Left ventricle myocardium superior (tissue), 1 donor: ENCODE measurements at places on chromosomes 6 and 20.

GRCh38 chr20:19673575-19673974 is 84.5 kb upstream of the RIN2 start:
- no peak for DNase-seq

DNA sequence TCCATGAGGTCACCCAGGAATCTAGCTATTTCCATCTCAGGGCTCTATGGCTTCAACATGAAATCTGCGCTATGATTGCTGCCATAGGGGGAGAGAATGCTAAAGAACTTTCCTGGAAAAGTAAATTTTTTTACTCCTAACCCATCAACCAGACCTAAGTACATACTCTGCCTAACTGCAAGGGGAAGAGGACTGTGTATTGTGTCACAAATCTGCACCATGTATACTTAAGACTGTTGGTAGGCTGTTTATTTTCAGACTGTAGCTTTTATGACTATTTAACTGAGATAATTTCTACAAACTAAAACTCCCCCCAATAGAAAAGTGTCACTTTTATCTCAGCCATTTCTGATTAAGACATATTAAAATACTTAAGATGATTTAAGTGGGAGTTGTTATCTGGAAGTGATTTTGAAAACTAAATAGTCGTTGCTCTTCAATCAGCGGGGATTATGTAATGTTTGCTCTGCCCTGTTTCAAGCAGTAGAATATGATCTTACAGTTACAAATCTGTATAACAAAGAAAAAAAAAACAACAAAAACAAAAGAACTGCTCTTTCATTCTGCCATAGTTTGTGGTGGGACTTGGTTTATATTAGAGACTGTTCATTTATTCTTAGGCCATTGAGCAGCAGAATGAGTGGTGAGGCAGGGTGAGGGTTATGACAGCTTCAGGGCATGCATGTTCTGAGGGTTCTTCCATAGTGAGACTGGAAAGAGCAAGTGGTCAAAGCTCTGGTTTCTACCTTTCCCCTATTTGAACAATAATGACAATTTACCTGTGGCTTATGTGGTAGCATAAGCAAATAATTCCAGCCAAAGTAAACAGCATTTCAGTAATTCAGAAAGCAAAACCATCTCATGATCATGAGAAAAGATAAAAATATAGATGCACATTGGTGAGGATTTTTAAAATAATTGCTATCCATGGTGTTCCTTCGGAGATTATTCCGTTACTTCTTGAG is 126.3 kb upstream of the CEP162 start:
- no peak for DNase-seq

GRCh38 chr6:117574198-117574597 is 28.1 kb downstream of the GOPC start:
- DNase-seq: no peak

- DNase-seq: no peak
Observed at GRCh38 chr20:39799366-39799965, 837.3 kb downstream of the DHX35 start.

DNA sequence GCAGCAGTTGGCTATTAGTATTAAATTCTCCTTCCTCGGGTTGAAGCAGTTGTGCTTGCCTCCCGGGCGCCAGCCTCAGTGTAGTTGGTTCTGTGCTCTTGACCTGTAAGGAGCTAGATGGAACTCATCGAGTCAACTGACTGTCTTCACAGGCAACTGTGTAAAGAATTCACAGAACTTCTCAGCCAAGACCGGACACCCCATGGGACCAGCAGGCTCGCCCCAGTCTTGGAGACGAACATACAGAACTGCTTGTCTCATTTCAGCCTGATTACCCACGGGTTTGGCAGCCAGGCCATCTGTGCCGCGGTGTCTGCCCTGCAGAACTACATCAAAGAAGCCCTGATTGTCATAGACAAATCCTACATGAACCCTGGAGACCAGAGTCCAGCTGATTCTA is 8.5 kb downstream of the TFAP2C start:
- no peak for DNase-seq

- no peak for DNase-seq
Observed at GRCh38 chr20:9093218-9093957, 24.5 kb downstream of the PLCB4 start.

- no peak for DNase-seq
Observed at GRCh38 chr6:142008781-142009180, 123.9 kb upstream of the GJE1 start.

- peak; percentile 78 for DNase-seq
Observed at GRCh38 chr6:42452171-42453030, 675 bp upstream of the TRERF1 start.

GRCh38 chr6:2168480-2168879 is 76.9 kb downstream of the GMDS start:
- no peak for DNase-seq

DNA sequence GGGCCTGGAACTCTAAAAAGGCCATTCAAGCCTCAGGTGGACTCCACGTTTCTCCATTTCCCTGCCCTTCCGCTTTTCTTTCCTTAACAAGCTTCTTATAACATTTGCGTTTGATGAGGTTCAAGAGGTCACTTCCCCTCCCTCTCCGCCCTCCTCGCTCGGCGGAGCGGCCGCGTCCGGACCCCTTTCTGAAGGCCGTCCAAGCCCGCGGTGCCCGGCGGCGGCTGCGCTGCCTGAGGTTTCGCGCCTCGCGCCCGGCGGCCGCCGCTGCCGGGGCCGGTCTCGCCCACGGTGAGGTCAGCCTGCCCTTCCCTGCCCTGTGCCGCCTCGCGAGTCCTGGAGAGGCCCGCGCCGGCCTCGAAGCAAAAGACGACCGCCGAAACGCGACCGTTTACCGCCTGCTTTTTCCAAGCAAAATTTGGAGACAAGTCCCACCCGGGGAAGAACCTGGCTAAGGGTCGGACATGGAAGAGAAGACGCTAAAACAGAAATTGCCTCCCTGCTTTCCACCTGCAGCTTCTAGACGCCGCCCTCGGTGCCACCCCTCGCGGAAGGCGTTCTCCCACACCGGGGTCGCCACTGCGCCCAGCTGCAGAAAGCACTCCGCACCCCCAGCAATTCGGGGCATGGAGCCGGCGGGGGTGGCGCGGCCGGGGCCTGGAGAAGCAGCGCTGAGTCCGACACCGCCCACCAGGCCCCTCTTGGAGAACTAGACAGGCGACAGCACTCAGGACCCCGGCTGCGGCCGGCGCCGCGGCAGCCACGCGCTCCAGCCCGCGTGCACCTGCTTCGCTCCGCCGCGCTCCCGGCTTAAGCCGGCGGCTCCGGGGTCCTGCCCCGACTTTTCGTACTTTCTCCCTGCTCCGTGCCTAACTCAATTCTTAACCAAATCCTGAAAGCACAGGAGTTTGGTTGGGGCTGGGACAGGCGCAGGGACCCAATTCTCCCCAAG is 11.0 kb upstream of the FOXF2 start:
- no peak for DNase-seq

DNA sequence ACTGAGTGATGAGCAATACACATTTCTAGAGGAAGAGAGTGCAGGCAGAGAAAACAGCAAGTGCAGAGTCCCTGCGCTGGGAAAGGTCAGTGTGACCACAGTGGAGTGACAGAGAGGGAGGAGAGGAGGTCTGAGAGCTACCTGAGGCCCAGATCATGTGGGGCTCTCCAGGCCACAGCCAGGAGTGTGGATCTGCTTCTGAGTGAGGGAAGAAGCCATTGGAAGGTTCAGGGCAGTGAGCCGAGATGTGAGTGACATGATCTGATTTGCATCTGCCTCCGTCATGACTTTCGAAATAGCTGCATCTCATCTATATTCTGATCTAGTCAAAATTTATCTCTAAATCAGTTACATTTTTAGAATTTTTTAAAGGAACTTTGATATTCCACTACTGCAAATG is 367.1 kb downstream of the PREX1 start:
- no peak for DNase-seq

GRCh38 chr6:14452567-14453527 is 335.3 kb downstream of the CD83 start:
- DNase-seq: no peak

DNA sequence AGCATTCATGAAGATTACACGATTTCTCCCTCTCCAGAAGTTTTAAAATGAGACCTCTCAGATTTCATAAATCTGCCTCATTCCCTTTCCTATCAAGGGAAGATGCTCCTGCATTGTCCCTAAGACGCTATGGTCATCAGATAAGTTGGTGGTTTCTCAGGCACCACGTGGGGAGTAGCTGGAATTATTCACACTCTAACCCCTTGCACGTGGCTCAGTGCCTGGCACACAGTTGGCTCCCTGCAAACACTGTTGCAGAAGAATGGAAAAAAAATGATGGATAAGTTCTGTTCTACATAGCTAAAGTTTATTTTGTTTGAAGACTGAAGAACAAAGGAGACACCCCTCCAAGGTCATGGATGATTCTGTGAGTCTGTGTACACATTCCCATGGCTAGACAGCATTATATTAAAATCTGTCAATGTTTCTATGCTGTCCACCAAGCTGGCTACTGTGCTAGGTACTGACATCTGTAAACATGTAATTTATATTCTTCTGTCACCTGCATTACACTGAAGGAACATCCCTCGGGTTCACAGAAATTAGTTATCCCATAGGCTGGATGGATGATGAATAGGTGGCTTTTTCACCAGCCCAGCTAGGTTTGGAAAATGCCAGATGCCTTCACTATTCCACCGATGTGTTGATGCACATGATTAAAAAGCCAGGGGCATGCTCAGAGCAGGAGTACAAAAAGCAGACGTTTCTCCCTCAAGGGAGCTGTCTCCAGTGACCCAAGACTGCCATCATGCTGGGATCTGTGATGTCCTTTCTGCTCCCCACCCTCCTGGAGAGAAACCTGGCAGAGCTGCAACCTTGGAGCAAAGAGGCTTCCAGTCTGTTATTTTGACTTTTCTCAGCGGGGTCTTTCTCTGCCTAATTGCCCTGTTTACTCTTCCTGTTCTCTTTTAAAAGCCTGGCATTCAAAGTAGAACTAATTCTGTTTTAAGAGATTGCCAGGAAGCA is 610.5 kb downstream of the UTRN start:
- no peak for DNase-seq

- DNase-seq: no peak
Observed at GRCh38 chr6:150056916-150057315, 12.0 kb downstream of the ULBP3 start.

- DNase-seq: no peak
Observed at GRCh38 chr6:113122060-113122459, 735.1 kb upstream of the MARCKS start.

- DNase-seq: no peak
Observed at GRCh38 chr6:811831-812230, 118.9 kb upstream of the EXOC2 start.

DNA sequence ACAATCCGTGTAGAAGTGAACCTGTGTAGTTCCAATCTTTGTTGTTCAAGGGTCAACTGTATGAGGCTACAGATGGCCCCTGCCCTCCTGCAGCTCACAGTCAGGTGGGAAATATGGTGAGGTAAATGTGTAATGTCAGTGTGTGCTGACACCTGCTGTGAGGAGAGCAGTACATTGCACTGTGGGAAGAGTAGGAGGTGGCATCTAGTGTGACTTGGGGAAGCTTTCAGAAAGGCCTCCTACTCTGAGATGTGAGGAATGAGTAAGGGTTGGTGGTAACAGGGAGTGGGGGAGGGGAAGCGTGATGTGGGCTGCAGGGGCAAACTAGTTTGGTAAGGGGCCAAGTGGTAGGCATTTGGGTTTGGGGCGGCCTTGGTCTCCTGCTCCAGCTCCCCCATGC is 188.8 kb downstream of the FARS2 start:
- DNase-seq: no peak

DNA sequence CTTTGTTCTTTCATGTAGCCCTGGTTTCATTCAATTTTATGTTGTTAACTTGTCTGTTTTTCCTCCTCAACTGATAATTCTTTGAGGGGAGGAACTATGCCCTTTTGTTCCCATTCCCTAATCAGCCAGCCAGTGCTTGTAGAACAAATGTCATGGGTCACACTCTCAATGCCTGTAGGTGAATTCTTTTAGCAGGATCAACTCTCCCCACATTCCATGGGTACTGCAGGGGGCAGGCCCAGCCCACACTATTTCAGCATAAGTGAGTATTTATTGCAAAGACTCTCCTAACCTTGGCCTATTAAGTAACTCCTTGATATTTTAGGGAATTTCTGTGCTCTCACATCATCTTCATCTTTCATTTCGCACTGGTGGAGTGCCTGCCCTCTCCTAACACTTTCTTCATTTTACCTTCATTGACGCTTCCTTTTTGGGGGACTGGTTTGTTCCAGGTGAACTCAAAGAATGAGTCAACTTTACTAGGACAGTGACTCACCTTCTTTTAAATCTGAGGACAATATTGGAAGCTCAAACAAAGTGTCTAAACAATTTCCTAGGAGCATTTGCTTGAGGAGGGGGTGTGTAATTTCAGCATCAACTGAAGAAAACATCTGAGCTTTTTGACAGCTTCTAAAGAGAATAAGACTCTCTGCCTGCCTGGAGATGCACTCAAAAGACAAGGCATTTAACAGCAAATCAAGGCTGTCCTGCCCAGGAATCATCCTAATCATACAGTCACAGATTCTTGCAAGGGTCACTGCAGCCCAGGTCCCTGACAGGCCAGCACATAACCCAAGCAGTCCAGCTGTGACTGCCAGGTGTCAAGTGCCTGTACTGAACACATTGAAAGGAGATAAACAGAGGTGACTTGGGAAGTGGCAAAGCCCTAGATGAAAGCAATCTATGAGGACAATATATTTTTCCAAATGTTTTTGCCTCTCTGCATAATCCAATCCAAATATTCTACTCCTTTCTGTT is 263.9 kb upstream of the PRND start:
- peak; percentile 34 for DNase-seq

- no peak for DNase-seq
Observed at GRCh38 chr6:39952167-39952566, 17.9 kb upstream of the MOCS1 start.

DNA sequence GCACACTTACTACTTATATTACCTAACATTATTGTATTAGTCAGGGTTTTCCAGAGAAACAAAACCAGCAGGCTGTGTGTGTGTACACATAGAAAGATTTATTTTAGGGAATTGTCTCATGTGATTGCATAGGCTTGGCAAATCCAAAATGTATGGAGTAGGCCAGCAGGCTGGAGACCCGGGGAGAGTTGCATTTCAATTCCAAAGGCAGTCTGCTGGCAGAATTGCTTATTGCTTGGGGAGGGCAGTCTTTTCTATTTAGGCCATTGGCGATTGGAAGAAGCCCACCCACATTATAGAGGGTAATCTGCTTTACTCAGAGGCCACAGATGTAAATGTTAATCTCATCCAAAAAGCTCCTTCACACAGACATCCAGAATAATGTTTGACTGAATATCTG is 157.0 kb downstream of the ADGRG6 start:
- DNase-seq: no peak

- DNase-seq: no peak
Observed at GRCh38 chr6:40352006-40352405, 235.2 kb downstream of the LRFN2 start.

- no peak for DNase-seq
Observed at GRCh38 chr6:10413850-10414738, 780 bp downstream of the TFAP2A start.

GRCh38 chr6:142300758-142301650 is 803 bp upstream of the ADGRG6 start:
- peak; percentile 30 for DNase-seq

DNA sequence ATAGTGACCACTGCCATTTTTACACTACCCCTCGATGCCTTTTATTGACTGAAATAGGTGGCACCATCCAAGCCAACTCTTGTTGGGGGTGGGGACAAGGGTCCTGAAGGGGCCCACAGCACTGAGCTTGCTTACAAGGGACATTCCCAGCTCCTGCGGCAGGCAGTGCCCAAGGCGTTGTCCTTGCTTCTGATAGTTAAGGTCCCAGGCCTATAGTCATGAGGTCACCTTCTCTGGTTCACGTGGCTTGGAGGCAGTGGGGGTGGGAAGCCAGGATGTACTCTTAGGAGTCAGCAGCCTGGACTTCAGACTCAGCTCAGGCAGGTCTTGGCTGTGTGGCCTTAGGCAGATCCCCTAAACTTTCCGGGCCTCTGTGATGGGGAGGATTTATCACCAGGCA is 48.6 kb downstream of the TOX2 start:
- no peak for DNase-seq

- DNase-seq: no peak
Observed at GRCh38 chr6:19736066-19736465, 101.1 kb upstream of the ID4 start.
